ENCODE measurements at places on chromosomes 16 and 17. TPM values are rescaled to one million over a fixed set of nuclear protein-coding genes. Genes with fewer than 3 reads are reported as not detected.

TVP23A gene
- not detected for total RNA-seq

HSD17B2 gene
- total RNA-seq = not detected

MSI2 gene
- total RNA-seq = 172 TPM

ADGRG3 gene
- not detected for total RNA-seq

KSR1 gene
- total RNA-seq = 104 TPM

CETP gene
- not detected for total RNA-seq

CPD gene
- total RNA-seq = 33.4 TPM

MMP2 gene
- total RNA-seq = not detected

DNASE1 gene
- 11.0 TPM for total RNA-seq

ST6GALNAC1 gene
- total RNA-seq = 0.35 TPM

TEDC2 gene
- 41.7 TPM for total RNA-seq

SLC4A1 gene
- total RNA-seq = not detected

CD300A gene
- 14.9 TPM for total RNA-seq

CD300E gene
- total RNA-seq = not detected

CUEDC1 gene
- 0.58 TPM for total RNA-seq

TBC1D3E gene
- not detected for total RNA-seq

FA2H gene
- not detected for total RNA-seq

PRM1 gene
- total RNA-seq = not detected

KRT25 gene
- not detected for total RNA-seq

FOXN1 gene
- not detected for total RNA-seq

SSTR5 gene
- total RNA-seq = not detected

TP53TG3B gene
- not detected for total RNA-seq

GJD3 gene
- 0.23 TPM for total RNA-seq

TBC1D3G gene
- not detected for total RNA-seq

ASB16 gene
- total RNA-seq = 0.09 TPM

IL32 gene
- total RNA-seq = 918 TPM

NGFR gene
- not detected for total RNA-seq

UMOD gene
- total RNA-seq = not detected

SLC35G6 gene
- not detected for total RNA-seq

MPO gene
- total RNA-seq = not detected

HSD17B1 gene
- 0.83 TPM for total RNA-seq

CEP295NL gene
- total RNA-seq = 0.56 TPM

MAP3K3 gene
- total RNA-seq = 26.7 TPM

MPP3 gene
- total RNA-seq = 0.63 TPM

PRR15L gene
- not detected for total RNA-seq

CLEC18B gene
- total RNA-seq = 0.21 TPM

EME1 gene
- total RNA-seq = 30.7 TPM

OTOP2 gene
- total RNA-seq = not detected

SOST gene
- total RNA-seq = not detected

SEZ6L2 gene
- 0.26 TPM for total RNA-seq

PLCG2 gene
- total RNA-seq = 6.9 TPM

RCVRN gene
- not detected for total RNA-seq
